Large intestine (tissue), 12 donors: ENCODE measurements at places on chromosomes 2 and 18.
A peak's percentile ranks its signal among the peaks of the same experiment; 100 is the strongest.

GRCh38 chr2:237297421-237298150 lies 116.4 kb downstream of the COL6A3 start:
- DNase-seq, result no peak

- no peak for DNase-seq
Observed at GRCh38 chr18:47809420-47809819, 121.0 kb downstream of the SMAD2 start.

GRCh38 chr2:132562245-132562644 lies 107.8 kb downstream of the LYPD1 start:
- DNase-seq, result no peak

DNA sequence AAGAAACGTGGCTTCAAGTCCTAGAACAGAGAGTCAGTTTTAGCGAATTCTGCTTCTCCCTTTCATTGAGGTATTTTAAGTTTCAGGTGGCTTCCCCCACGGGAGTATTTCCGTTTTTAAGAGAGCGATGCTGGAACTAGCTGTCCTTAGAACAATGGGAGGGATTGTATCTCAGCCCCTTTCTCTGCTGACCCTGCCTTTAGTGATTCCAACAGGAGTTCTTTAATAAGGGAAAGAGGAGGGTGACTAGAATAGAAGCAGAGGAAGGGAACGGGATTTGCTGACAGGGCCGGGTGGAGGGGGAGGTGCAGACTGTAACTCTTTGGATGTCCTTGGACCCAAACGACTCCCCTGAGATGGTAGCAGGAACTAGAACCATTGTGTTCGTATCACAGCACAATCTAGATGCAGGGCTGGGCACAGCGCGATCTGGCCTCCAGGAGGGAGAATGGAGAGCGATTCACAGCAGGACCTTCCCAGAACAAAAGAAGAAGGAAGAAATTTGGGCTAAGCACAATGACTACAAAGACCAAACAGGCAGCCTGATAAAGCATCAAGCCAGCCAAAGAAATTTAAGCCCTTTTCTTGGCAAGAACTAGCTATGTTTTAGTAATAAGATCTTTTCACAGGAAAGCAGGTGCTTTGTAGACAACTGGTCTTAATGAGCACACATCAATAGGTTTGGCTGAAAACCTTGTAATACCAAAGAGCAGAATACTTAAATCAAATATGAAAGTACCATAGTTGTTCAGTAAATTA lies 15.8 kb upstream of the RTTN start:
- no peak for DNase-seq

- no peak for DNase-seq
Observed at GRCh38 chr2:11201969-11202368, 46.7 kb downstream of the SLC66A3 start.

DNA sequence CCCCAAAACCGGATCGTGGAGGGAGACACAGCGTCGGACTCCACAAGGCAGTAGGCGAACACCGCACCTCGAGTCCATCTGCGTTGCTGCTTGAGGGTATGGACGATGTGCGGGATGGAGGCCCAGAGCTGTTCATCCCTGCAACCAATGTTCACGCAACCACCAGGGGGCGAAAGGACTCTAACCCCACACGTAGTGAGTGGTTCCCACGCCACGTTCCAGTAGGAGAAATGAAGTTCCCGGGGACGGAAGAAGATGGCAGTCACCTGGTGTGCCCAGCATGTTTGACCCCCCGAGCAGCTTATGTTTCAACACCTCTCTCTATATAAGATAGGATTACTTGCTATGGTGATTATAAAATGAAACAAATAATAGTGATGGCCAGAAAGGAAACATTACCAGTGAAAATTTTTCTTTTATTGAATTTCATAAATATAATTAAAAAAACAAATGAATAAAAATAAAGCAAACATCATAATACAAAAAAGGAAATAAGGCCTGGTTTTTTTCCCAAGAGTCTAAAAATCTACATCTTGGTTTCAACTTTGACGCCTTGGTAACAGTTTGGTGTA lies 184.3 kb downstream of the SH3BP4 start:
- DNase-seq, result peak; percentile 64

DNA sequence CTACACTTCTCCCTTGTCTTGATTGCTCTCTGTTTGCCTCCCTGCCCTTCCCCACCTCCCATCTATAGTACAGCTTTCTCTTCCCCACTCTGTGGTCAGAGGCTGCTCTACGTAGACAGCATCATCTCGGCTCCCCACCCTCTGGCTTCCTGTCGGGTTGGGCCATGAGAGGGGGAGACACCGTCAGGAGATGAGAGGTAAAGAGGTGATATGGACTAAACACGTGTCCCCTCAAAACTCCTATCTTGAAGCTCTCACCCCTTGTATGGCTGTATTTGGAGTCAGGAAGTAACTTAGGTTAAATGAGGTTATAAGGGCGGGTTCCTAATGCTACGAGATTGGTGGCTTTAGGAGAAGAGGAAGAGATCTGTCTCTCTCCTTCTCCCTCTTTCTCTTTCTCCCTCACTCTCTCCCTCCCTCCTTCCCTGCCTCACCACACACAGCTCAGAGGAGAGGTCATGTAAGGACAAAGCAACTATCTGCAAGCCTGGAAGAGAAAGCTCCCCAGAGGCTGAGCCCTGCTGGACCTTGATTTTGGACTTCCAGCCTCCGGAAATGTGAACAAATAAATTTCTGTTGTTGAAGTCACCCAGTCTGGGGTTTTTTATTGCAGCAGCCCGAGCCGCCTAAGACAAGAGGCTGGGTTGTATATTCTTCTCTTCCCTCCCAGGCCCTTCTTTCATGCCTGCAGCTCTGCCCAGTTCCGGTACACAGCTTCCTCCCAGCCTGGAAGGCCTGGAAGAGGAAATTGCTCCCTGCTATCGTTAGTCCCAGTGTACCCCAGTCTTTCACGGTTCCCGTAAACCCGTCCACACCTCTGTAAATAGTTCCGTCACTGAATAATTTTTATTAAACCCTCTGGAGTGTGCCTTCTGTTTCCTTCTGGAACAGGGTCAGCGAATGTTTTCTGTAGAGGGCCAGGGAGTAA lies 138.0 kb downstream of the AKAIN1 start:
- DNase-seq, result no peak

DNA sequence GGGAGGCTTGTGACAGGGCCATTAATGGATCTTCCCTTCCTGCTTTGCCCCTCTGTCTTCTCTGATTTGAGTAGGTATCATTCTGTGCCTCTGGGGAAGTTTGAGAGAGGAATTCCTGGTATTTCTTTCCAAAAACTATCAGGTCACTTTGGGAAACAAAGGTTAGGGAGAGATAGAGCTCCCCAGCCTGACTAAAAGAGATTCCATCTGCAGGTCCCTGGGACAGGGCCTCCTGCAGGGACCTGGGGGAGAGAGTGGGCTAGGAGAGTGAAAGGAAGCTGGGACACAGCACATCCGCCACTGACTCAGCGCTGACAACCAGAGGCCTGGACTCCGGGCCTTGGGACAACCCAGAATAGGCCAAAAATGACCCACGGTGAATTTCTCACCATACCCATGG lies 6.4 kb downstream of the GALNT14 start:
- DNase-seq, result no peak

DNA sequence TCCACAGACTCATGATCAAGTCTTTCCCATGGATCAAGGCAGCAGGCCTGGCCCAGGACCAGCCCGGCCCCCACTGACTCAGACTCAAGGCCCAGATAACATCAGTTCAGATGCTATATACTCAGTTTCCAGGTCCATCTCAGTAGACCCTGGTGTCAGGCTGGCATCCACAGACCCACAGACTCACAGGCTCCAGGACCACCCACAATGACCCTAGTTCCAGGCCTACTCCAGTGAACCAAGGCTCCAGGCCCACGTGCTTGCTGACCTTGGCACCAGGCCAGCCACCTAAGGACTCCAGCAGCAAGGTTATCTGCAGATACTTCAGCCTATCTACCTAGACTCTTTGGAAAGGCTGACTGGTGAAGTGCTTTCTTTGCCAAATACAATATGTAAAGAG lies 51.0 kb downstream of the KCNH7 start:
- DNase-seq, result no peak

- DNase-seq, result no peak
Observed at GRCh38 chr2:13758412-13758811, 874.1 kb upstream of the LRATD1 start.

GRCh38 chr2:212618636-212619035 lies 80.0 kb upstream of the ERBB4 start:
- DNase-seq, result no peak

GRCh38 chr18:32271672-32272208 lies 81.9 kb downstream of the MEP1B start:
- peak; percentile 39 for DNase-seq

DNA sequence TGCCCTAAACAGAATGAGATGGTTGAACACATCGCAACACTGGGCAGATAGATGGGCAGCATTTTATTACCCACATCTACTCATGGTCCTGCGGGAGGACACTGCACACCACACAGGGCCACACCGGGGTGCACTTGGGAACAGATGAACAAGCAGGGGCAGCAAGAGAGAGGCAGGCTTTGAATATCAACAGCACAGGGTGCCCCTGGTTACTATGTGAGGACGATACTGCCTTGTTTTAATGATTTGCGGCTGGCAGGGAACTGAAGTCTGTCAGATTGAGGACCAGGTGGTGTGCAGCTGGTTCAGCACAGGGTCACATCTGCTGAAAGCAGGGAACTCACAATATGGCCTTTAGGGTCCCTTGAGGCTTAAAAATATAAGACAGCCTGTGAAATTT lies 195.7 kb downstream of the PIEZO2 start:
- no peak for DNase-seq

- no peak for DNase-seq
Observed at GRCh38 chr18:24936691-24937090, 415.3 kb downstream of the ZNF521 start.

- DNase-seq, result no peak
Observed at GRCh38 chr2:67922080-67922785, 140.6 kb downstream of the C1D start.

DNA sequence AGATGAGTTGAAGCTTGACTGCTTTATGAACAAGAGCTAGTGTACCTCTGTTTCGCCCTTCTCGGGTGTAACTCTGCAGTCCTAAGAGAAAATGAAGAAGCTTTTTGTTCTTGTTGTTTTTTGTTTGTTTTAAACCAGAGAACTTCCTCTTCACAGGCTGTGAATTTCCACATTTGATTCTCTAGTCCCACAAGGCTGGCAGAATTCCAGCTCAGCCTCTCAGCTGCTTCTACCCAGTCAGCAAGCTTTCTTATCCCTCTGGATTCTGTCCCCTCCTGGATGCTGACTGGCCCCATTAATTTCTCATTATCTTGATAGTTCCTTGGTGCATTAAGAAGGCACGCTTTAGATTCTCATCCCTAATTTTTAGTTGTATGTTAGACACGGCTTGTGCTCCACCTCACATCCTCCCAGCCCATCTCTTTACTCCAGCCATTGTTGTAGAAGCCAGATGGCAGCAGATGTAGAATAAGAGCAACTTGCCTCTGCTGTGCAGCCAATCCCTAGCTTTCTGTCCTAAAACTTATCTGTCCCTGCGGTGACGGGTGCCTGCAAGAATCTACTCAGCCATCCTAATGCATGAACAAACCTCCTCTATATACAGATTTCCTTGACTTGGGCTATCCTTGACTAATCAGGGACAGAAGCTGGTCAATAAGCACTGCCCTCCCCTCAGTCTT lies 12.3 kb upstream of the RESP18 start:
- DNase-seq, result no peak

- no peak for DNase-seq
Observed at GRCh38 chr2:161353543-161353942, 45.3 kb downstream of the PSMD14 start.

GRCh38 chr2:30649278-30649677 lies 158.0 kb downstream of the CAPN13 start:
- no peak for DNase-seq

GRCh38 chr2:234852941-234853340 lies 98.9 kb upstream of the SH3BP4 start:
- DNase-seq, result no peak

DNA sequence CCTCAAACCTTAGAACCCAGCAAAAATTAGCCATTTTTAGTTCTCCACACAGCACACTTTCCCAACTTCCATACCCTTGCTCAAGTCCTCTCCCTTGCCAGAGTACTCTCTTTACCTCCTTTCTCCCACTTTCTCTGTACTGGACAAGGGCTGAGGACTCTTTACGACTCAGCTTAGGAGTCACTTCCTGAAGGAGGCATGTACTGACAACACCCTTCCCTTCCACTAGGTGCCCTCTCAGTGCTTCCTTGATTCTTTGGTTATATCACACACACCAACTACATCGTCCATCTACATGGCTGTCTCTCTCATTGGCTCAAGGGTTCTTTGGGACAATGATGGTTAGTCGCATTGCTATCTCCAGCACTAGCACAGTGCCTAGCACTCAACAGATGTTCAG lies 5.2 kb upstream of the C18orf63 start:
- peak; percentile 26 for DNase-seq

GRCh38 chr18:32893915-32894314 lies 121.1 kb upstream of the KLHL14 start:
- no peak for DNase-seq

GRCh38 chr18:74148543-74149070 lies 284 bp downstream of the TIMM21 start:
- DNase-seq, result no peak

- no peak for DNase-seq
Observed at GRCh38 chr18:24504401-24504800, 44.0 kb downstream of the HRH4 start.

- DNase-seq, result peak; percentile 85
Observed at GRCh38 chr18:57004366-57005121, 142.3 kb upstream of the BOD1L2 start.

DNA sequence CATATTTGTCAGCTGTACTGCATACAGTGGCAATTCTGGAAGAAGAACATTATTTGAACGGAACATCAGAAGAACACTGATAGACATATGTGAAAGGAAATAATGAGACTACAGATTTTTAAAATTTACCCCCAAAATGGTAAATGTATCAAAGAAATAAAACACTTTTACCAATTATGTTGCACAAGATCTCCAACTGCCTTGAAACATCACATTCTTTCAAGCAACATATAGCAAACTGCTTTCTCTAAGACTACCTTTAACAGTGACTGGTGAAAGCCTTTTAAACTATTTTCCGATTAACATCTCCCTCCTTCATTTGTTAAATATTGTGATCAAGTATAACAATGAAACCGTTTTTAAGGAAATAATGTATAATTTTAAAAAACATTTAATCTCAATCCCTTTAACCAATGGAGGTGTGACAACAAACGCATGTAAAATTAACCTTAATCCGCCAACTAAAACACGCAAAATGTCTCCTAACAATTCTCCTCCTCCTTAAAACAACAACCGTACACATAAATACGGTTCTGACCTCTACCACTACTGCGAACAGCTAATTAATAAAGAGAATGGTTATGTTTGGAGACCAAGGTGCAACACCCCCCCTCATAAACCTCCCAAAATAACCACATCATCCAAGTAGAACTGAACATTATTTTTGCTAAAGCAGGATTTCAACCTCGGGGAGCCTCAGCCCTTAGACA lies 2.4 kb downstream of the FBXO11 start:
- DNase-seq, result peak; percentile 9

GRCh38 chr18:24935896-24936295 lies 416.1 kb downstream of the ZNF521 start:
- DNase-seq, result no peak

GRCh38 chr2:46116553-46116991 lies 180.6 kb upstream of the EPAS1 start:
- no peak for DNase-seq

- DNase-seq, result no peak
Observed at GRCh38 chr2:221426929-221427328, 145.2 kb downstream of the EPHA4 start.

- DNase-seq, result no peak
Observed at GRCh38 chr2:109638795-109639194, 24.6 kb downstream of the SOWAHC start.
